ELF-1 (cell line): ENCODE measurements at places on chromosomes 16 and 17.
A peak's percentile ranks its signal among the peaks of the same experiment; 100 is the strongest.

- peak; percentile 47 for DNase-seq
Observed at GRCh38 chr17:77208217-77208808, 67.5 kb downstream of the SEC14L1 start.

- DNase-seq, result peak; percentile 8
Observed at GRCh38 chr17:68489919-68490318, 22.3 kb upstream of the PRKAR1A start.

- DNase-seq, result no peak
Observed at GRCh38 chr17:72110231-72110941, 10.4 kb upstream of the SOX9 start.

DNA sequence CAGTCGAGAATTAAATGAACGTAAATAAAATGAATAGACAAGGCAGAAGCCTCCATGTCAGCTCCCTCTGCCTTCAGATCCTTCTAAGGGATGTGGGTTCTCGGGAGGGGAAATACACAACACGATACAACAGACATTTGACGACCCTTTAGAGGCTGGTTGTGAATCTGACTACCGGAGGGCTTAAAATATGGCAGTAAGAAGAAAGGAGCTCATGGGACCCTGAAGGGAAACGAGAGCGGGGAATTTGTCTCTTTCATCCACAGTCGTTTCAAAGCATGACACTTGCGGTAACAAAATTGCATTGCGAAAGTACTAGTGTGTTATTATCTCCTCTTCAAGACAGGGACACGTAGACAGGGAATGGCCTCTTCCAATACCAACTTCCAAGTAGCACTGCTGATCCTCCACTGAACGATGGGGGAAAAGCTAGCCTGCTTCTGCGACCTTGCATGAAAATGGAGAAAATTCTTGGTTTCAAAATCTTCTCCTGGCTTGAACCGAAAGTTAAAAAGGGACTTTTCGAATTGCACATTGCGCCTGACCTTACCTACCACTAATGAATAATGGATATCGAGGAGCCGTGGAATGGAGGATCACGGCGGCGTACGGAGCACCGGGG lies 1.2 kb upstream of the TNRC6C start:
- no peak for DNase-seq

- DNase-seq, result no peak
Observed at GRCh38 chr17:50805486-50805885, 29.9 kb upstream of the WFIKKN2 start.

- DNase-seq, result no peak
Observed at GRCh38 chr16:30602616-30603277, 7.4 kb downstream of the ZNF689 start.

DNA sequence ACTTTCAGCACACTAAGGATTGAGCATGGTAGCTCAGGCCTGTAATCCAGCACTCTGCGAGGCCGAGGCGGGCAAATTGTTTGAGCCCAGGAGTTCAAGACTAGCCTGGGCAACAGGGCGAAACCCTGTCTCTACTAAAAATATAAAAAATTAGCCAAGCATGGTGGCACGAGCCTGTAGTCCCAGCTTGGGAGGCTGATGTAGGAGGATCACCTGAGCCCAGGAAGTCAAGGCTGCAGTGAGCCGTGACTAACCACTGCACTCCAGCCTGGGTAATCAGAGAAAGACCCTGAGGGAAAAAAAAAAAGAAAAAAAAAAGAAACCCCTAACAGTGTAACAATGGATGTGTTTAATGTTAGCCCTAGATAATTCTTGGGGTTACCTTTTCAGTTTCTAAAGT lies 24.0 kb downstream of the PARN start:
- DNase-seq, result no peak

GRCh38 chr17:4870855-4871254 lies 28.5 kb upstream of the C17orf107 start:
- no peak for DNase-seq

DNA sequence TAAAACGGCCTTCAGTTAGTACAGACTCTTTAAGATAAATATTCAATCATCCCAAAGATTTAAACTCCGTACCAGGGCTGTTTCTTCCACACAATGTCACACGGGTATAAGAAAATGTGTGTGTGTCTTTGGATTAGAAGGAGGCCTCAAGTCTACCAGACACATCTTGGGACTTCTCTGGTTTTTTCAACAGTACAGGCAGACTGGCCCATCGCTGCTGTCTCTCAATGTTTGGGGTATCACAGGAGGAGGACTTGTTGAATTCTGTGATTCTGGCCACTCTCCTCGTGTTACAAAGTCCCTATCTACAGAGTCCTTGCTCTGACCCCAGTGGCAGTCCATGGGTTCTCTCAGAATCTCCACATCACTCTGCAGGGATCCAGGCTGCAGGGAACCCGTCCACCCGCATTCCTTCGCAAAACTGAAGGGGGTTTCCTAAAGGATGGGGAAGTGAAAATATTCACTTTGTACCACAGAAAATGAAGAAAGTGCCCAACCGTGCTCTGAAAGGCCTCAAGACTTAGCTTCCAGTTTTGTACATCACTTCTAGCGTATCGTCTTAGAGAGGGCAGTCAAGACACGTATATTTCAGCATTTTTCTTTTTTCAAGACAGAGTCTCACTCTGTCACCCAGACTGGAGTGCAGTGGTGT lies 373.2 kb downstream of the NPIPA8 start:
- DNase-seq, result peak; percentile 19

GRCh38 chr16:16191493-16192167 lies 31.7 kb downstream of the ABCC6 start:
- no peak for DNase-seq

- DNase-seq, result no peak
Observed at GRCh38 chr16:79191933-79192332, 408.6 kb downstream of the MAF start.

DNA sequence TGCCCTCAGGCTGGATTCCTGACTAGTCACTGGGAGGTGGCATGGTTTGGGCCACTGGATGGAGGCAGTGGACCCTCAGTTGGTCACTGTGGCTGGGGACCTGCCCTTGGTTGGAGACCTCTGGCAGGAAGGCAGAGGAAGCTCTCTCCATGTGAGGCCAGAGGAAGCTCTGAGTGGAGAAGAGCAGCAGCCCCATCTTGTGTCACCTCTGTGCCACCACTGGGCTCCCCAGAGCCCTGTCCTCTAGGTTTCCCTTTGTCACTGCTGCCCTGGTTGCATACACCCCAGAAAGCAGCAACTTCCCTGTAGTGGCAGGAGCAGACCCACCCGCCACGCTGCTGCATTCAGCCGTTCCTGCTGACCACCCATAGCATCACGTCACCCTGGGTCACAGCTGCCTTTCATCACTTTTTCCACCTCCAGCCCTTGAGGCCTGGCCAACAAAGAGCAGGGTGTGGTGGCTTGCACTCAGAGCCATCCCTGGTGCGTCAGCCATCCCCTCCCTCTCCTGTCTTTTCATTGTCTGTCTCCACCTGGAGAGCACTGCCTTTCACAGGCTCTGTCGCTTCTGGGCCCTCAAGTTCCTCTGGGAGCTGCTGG lies 11.9 kb downstream of the CTRL start:
- DNase-seq, result no peak

DNA sequence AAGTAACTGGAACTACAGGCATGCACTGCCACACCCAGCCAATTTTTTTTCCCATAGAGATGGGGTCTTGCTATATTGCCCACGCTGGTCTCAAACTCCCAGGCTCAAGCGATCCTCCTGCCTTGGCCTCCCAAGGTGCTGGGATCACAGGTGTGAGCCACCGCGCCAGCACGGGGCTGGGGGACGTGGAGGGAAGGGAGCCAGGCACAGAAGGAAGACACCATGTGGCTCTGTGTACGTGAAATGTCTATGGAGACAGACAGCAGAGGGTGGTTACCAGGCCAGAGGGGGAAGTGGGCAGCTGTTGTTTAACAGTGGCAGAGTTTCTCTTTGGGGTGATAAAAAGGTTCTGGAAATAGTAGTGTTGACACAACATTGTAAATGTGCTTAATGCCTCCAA lies 4.6 kb upstream of the PIEZO1 start:
- DNase-seq, result no peak

- no peak for DNase-seq
Observed at GRCh38 chr16:72014675-72015074, 6.1 kb downstream of the DHODH start.

DNA sequence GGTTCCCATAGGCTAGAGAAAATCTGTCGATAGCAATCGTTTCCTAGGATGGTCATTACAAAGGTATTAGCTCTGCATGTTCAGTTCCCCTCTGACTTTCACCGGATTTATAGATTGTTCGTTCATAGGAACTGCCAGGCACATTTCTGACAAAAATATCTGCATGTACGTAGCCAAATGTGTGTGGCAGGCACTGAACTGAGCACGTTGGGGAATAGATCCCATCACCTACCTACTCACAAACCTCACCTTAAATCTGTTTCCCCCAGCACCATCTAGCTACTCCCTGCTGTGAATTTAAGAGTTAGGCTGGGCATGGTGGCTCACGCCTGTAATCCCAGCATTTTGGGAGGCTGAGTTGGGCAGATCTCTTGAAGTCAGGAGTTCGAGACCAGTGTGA lies 64.5 kb upstream of the TANC2 start:
- no peak for DNase-seq

DNA sequence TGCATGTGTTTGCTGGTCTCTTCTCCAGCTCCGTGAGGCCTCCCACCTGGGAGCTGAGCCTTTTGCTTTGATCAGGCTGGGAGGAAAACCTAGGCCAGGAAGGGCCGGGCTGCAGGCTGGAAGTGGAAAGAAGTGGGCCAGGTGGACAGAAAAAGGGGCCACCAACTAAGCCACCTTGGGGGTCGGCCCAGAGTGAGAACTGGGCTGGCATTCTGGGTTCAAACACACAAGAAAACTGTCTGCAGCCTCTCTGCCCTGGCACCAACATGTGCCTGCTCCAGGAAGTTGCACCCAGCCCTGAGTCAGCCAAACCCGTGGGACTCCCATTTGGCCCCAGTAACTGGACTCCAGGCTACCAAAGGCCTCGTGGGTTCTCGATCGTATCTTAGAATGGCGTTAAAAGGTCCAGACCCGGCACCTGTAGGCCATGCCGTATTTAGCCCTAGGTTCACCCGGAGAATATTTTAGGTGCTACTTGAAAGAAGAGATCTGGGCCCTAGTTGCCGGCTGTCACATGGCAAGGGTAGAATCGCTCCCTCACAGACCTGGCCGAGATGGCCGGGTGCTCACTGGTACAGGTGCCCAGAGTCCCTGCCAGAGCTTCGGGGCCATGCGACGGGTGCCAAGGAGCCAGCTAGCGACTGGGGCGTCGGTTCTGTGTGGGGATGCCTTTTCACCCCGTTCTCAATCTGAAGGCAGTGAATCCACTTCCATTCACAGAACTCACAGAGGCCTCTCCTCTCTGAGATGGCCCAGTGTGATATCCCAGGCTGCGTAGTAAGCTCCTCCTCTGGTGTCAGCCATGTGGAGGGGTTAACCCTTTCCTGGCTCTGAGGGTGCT lies 236.6 kb downstream of the MRTFB start:
- DNase-seq, result peak; percentile 35

- no peak for DNase-seq
Observed at GRCh38 chr17:63395075-63395805, 50.9 kb downstream of the CYB561 start.

- peak; percentile 21 for DNase-seq
Observed at GRCh38 chr16:74999219-74999608, 390 bp downstream of the ZNRF1 start.

GRCh38 chr16:932831-933330 lies 37.9 kb downstream of the LMF1 start:
- DNase-seq, result no peak

- DNase-seq, result no peak
Observed at GRCh38 chr16:4420505-4421105, 4.2 kb upstream of the CORO7 start.

DNA sequence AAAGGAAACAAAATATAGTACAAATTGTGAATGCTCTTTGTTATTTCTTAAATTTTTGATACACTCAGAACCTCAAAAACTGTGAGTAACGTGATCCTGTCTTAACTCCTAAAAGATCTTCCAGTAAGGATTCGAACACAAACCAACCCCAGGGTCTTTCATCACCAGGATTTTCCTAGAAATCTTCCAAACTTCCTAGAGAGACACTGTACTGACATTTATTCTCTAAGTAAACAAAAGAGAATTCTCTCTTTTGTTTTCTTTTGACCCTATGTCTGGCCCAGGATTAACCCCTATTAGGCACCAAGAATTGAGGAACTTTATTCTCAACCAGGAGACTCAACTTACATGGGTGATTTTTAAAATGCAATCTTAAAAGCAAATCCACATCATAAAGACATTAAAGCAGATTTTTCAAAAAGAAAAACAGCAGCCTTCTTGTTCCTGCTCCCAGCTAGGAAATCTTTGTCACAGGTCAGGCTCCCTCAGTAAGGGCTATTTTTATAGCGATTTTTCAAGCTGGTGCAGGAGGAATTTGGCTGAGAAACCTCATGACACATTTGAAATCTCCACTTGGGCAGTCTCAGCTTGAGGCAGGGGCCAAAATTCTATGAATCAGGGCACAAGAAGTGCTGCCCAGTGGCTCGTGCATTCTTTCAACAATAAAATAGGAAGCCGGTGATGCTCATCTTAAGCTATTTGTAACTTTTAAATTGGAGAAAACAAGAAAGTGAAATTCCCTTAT lies 6.2 kb upstream of the SMG1 start:
- DNase-seq, result no peak

DNA sequence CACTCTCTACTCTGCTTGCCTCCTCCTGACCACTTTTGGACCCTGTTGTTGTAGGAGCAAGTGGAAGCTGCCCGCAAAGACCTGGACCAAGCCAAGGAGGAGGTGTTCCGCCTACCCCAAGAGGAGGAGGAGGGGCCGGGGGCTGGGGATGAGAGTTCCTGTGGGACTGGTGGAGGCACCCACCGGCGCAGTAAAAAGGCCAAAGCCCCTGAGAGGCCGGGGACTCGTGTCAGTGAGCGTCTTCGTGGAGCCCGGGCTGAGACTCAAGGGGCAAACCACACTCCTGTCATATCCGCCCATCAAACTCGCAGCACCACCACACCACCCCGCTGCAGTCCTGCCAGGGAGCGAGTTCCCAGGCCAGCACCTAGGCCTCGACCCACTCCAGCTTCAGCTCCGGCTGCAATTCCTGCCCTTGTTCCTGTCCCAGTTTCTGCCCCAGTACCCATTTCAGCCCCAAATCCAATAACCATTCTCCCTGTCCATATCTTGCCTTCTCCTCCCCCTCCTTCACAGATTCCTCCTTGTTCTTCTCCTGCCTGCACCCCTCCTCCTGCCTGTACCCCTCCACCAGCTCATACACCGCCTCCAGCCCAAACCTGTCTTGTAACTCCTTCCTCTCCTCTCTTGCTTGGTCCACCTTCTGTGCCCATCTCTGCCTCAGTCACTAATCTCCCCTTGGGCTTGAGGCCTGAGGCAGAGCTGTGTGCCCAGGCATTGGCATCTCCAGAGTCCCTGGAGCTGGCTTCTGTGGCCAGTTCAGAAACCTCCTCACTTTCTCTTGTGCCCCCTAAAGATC lies 11.0 kb upstream of the PHKG2 start:
- DNase-seq, result no peak

GRCh38 chr17:81480140-81481072 lies 32.2 kb downstream of the ACTG1 start:
- no peak for DNase-seq

GRCh38 chr16:85757341-85757822 lies 6.5 kb upstream of the C16orf74 start:
- DNase-seq, result no peak

DNA sequence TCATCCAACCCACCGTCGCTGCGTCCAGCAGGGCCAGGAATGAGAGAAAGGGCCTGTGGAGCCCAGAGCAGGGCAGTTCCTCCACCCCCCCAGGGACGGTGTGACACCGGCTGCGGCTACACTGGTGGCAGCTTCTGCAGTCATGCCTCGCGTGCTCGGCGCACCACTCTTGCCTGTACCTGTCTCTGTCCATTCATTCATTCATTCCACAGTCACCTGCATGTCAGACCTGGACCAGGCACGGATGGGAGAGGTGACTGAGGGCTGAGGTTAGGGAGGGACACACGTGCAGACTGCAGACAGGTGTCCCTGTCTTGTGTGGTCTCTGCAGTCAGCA lies 27.3 kb downstream of the ENDOV start:
- no peak for DNase-seq

GRCh38 chr16:81625544-81626153 lies 153.4 kb upstream of the PLCG2 start:
- no peak for DNase-seq
